Lower leg skin (tissue), 4 donors: ENCODE measurements at places on chromosomes 5 and 9. TPM values are rescaled to one million over a fixed set of nuclear protein-coding genes. Genes with fewer than 3 reads are reported as not detected.
A peak's percentile ranks its signal among the peaks of the same experiment; 100 is the strongest.

The HAVCR2 gene
- total RNA-seq: 4.4 TPM

The AGXT2 gene
- not detected for total RNA-seq

The WDR38 gene
- total RNA-seq: not detected

The TUSC1 gene
- 23.7 TPM for total RNA-seq

The SH3TC2 gene
- total RNA-seq: 1.1 TPM

The CAMK2A gene
- not detected for total RNA-seq

The FAM81B gene
- total RNA-seq: not detected

- no peak for DNase-seq
Measured at GRCh38 chr5:178538741-178539229, 51.4 kb downstream of the COL23A1 start.

GRCh38 chr9:126703002-126703865 is 89.5 kb downstream of the LMX1B start:
- peak; percentile 37 for DNase-seq

DNA sequence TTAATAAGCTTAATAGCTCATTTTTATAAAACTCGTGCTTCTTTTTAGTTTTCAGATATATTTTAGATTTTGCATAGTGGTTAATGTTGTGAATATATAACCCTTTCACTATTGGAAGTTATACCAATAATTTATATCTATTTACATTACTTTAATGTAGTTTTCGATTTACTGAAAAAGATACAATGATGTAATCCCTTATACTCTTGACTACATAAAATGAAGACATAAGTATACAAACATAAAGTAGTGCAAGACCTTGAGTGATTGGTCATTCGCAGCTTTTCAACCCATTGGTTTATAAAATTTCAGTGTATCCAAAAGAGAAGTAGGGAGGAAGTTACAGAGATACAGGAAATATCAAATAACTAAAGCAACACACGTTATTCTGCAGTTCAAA is 84.3 kb upstream of the GRHPR start:
- DNase-seq: no peak

DNA sequence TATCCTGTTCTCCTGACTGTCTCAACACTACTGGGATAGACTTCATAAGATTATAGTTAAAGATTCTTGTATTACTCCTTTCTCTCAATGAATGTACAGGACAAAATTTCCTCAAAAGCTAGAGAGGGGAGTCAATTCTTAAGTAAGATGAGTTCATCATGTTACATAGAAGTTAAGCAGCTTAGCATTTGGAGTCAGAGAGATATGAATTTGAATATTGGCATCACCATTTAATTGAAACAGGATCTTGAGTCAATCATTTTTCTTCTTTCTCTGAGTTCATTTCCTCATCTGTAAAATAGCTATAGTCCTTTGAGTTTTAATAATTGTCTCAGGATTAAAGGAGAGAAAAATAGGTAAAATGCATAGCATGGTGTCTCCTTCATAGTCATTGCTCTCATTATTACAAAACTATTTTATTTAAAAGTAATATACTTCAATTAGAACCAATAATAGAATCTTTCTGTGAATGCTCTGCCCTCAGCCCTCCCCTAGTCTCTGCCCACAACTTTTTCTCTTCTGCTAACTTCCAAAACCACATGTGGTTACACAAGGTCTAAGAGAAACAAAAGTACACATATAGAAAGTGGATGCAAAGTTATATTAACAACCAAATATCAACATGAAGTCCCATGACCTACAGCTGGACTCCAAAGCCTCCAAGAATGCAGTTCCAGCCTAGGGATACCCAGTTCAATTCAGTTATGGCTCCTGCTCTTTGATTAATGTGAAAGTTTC is 265.6 kb downstream of the TLE1 start:
- no peak for DNase-seq

- no peak for DNase-seq
Measured at GRCh38 chr5:74326571-74327338, 313.8 kb downstream of the ENC1 start.
